ENCODE measurements at places on chromosomes 12 and 14.

GRCh38 chr14:90109858-90110257 lies 48.1 kb downstream of the KCNK13 start:
- peak; percentile 70 for DNase-seq

DNA sequence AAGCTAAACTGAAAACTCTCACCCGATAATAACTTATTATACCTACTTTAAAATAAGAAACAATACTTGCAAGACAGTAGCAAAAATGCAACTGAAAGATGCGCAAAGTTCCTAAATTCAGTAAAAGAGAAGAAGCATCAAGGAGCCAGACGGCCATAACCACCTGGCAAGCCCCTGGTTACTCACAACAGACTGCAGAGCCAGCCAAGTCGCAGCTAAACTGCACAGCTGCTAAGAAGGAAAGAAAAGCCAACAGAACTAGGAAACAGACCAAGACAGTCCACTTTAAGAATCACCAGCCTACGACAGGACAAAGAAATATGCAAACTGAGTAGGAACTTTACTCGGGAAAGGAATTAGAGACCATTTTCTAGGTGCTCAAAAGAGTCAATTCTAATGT lies 127.9 kb downstream of the TMTC1 start:
- no peak for DNase-seq

DNA sequence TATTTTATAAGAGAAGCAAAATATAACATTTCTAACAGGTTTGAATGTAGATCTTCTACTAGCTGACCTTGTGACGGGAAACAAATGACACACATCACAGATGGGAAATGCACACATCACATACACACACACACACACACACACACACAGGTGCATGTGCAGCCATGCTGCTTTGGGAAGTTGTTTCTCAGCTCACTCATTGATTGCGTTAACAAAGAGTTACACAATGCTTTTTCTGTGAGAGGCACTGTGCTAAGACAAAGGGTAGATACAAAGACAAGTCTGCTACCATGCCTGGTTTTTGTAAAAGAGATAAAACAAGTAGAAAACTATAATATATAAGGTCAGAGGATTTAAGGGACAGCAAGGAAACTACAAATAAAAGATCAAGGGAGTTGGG lies 1.3 kb upstream of the NR1H4 start:
- DNase-seq = no peak

DNA sequence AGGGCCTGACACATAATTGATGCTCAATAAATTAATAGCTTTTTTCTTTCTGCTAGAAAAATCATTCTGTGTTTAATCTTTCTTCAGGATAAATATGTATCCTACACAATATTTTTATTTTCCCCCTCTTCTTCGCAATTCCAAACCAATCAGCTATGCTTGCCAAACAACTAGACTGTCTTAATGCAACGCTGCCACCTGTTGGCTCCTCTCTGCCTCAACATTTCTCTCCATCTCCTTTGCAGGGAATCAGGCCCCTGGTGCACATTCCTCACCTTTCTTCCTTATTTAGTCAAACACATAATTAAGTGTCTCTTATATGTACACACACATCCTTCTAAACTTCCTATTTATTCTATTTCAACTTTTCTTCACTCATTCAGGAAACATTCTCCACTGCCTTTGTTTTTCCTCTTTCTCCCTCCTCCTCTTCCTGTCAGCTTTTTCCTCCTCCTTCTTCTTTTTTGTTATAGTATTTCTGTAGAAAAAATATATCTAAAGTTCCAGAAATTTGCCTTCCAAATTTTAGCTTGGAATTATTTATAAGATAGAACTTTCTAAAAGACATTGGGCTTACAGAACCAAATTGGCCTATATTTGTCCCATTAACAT lies 406.0 kb downstream of the PRKD1 start:
- DNase-seq = peak; percentile 3

GRCh38 chr14:67778792-67779191 lies 37.6 kb downstream of the ZFYVE26 start:
- DNase-seq = no peak

- peak; percentile 35 for DNase-seq
Observed at GRCh38 chr12:105882404-105882803, 256.4 kb downstream of the NUAK1 start.

- DNase-seq = no peak
Observed at GRCh38 chr14:68195126-68195525, 375.5 kb downstream of the RAD51B start.

DNA sequence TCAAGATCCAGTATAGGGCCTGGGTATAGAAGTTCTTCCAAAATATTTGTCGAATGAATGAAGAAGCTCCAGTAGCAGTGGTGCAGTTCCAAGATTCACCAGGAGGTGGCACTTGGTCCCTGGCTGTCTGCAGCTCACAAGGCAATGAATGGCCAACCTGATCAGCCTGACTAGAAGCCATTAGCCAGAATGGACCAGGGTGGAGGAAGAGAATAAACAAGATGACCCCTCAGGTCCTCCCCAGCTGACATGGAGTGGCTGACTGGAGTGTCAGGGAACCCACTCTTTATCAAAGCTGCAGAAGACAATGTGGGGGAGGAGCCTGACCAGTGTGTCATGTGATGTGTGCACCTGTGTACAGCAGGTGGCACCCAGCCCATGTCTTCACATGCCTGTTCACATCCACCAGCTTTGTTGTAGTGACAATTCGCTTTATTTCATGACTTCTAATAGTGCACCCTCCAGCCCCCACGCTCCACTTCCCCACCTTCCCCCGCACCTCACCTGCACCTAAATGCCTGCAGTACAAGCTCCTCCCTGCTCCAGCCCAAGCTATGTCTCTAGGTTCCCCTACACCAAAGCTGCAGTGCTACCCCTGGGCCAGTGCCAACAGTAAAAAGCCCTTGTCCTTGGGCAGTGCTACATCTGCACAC lies 3.0 kb downstream of the LTBP2 start:
- DNase-seq = peak; percentile 92

DNA sequence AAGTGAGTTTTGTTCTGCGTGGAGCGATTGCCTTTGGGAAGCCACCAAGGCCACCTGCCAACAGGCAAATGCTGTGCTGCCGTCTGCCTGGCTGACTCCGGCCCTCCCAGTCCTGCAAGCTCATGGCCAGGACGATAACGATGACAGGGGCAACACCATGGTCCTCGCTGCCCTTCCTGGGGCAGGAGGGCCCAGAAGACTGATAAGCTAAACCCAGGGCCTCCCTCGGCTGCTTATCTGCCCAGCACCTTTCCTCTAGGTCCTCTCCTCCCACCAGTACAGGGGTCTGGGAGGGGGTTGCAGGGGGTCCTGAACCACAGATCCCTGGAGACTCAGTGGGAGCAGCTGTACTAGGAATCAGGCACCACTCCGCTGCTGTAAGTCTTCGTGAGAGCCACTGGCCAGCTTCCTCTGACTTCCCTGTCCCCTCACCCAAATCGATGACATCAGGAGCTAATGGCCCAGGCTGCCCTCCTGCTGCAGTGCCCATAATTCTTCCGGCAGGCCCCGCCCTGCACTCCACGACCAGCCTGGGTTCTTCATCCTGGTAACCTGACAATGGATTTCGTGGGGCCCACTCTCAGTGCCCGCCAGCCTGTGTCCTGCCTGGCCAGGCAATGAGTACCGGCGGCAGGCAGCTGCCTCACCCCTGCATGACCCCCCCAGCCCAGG lies 5.1 kb downstream of the ANKRD9 start:
- no peak for DNase-seq

DNA sequence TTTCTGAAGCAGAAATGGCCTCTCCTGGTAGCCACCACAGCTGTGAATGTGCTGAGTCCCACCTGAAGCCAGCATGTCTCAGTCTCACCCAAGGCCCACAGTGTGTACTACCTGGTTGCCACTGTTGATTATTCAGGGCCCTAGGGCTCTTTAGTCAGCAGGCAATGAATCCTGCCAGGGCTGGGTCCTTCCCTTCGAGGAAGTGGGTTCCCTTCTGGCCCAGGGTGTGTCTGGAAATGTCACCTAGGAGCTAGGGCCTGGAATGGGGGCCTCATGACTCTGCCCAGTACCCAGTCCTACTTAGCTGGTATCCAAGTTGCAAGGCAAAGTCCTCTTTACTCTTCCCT lies 207.4 kb downstream of the SYNE2 start:
- no peak for DNase-seq

GRCh38 chr14:96792003-96792402 lies 5.2 kb upstream of the VRK1 start:
- no peak for DNase-seq

DNA sequence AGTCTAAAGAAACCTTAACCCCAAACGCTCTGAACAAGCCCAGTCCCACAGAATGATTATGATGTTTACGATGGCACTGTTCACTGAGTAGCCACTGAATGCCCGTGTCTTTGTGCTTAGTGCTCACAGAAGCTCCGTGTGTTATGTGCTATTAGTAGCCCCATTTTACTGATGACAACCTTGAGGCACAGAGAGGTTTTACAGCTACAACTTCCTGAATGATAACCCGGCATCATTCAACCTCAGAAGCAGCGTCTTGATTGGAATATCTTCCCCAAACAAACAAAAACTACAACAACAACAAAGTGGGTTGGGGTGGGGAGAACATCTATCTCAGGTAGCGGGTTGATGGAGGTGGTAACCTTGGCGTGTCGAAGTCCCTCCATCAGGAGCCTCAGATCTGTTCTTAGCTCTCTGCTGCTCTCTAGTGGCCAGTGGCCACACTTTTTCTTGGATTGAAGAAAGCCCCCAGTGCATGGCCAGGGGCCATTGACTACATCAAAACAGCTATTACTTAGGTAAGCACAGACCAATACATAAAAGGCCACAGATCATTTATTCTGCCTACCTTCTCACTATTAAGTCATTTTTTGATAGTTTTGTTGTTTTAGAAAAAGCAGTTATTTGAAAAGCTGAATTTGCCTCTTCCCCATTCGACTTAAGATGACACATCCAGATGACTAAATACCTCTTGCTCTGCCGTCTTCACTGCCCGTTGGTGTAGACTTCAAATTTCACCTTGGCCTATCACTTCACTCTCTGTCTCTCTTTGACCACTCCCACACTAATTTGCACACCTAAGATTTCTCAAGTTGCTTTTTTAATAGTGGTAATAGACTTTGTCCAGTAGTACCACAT lies 376.9 kb downstream of the GALC start:
- peak; percentile 84 for DNase-seq

DNA sequence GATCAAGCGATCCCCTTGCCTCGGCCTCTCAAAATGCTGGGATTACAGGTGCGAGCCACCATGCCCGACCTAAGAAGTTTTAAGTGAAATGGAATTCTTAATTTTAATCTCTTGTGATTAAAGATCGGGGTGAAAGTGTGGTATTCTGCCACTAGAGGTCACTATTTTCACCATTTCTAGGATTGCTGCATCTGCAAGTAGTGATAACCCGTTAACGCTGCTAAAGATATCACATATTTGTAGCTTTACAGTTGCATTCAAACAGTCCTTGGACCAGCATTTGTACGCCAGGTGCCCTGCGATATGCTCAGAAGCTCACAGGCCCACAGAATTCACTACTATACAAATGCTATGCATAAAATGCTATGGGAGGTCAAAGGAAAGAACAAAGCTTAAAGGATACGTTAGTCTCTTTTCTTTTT lies 19.3 kb downstream of the CCDC62 start:
- DNase-seq = peak; percentile 14

- DNase-seq = no peak
Observed at GRCh38 chr14:67564236-67564635, 31.1 kb downstream of the PLEKHH1 start.

DNA sequence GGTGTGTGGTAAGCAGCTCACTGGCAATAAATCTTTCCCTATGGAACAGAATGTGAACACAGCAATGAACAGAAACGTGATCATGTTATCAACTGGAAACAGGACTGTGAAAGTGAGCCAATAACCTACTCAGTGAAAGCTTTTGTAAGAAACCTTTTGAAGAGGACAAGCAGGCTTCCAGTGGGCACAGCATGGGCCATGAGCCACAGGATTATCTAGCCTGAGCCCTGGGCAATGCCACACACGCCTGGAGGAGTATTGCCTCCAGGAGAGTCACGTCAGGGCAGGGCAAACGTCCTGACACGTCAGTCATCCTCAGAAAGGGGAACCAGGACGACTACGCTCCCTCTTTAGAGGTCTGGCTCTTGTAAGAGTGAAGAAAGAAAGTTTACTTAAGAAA lies 32.3 kb downstream of the NRDE2 start:
- no peak for DNase-seq

DNA sequence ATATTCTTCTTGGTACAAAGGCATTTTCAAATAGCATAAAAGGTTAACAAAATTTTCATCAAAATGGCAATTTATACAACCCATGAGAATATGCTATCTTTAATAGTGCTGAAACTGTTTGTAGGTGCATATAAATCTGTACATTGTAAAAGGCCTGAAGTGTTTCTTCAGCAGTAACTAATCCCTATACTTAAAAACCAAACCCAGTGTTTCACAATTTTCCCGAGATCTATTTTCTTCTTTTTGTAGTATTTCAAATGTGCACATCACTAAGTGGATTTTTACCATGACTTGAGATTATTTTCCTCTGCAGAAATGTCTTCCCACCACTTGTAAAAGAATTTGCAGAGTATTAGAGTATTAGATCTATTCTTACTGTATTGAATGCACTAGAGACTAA lies 76.5 kb downstream of the FERMT2 start:
- no peak for DNase-seq

- no peak for DNase-seq
Observed at GRCh38 chr14:84064316-84065125, 1465.4 kb upstream of the FLRT2 start.

GRCh38 chr14:60650373-60650961 lies 1.2 kb upstream of the SIX1 start:
- DNase-seq = peak; percentile 25

- DNase-seq = no peak
Observed at GRCh38 chr14:77547512-77548180, 49.0 kb upstream of the ISM2 start.

- no peak for DNase-seq
Observed at GRCh38 chr12:122035292-122035691, 13.6 kb downstream of the BCL7A start.

- DNase-seq = peak; percentile 36
Observed at GRCh38 chr14:85534458-85535293, 4.7 kb downstream of the FLRT2 start.

DNA sequence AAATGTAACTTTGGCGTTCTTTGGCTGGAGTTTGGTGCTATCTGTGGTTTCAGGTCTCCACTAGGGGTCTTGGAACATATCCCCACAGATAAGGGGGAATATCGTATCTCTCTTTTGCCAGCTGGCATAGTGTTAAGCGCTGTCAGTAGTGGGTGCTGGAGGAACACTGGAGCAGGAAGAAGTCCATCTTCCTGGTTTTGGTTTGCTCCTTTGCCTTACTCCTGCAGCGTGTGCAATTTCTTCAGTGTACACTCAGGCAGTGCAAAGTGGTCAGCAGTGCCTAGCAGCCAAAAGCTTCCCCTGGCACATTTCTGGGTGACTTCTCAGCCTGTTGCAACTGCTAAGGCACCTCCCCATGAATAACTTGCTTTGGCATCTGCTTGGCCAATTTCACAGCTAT lies 11.7 kb upstream of the RIPK3 start:
- no peak for DNase-seq

DNA sequence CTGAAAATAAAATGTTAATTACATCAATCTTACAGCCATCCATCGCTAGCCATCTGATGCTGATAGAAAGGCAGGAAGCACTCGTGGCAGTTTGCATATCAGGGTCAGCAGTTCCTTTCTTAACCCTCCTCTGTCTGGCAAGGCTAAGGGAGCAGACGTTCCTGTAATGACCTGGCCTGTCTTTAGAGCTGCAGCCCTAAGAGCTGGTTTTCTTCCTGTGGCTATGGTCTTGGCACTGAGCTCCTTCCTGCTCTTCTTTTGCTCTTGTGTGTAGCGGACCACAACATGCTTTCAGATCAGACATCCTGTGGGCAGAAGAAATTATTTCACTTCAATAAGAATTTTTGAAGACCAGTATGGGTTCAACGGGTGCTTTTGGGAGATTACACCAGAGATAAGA lies 170.4 kb downstream of the DAD1 start:
- no peak for DNase-seq

GRCh38 chr12:80299976-80300375 lies 144.1 kb upstream of the PTPRQ start:
- no peak for DNase-seq
